ENCODE measurements at places on chromosomes 7 and 10.
A peak's percentile ranks its signal among the peaks of the same experiment; 100 is the strongest.

DNA sequence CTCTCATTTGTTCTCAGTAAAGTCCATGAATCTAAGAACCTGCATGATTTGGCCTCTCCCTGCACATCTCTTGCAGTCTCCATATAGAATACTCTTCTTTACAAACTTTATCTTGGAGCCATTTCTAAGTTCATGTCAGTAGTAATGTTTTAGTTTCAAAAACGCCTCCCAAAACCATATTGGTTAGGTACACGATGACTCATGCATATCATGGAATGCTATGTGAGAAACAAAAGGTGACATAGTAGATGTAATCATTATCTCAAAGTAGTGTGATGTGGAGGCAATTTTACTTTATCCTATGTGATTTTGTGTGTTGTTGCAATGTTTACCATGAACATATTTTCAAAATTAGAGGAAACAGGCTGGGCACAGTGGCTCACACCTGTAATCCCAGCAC, 520.7 kb downstream of the KCNMA1 start:
- no peak for DNase-seq

- DNase-seq: no peak
Observed at GRCh38 chr10:63896992-63897391, 375.8 kb downstream of the REEP3 start.

DNA sequence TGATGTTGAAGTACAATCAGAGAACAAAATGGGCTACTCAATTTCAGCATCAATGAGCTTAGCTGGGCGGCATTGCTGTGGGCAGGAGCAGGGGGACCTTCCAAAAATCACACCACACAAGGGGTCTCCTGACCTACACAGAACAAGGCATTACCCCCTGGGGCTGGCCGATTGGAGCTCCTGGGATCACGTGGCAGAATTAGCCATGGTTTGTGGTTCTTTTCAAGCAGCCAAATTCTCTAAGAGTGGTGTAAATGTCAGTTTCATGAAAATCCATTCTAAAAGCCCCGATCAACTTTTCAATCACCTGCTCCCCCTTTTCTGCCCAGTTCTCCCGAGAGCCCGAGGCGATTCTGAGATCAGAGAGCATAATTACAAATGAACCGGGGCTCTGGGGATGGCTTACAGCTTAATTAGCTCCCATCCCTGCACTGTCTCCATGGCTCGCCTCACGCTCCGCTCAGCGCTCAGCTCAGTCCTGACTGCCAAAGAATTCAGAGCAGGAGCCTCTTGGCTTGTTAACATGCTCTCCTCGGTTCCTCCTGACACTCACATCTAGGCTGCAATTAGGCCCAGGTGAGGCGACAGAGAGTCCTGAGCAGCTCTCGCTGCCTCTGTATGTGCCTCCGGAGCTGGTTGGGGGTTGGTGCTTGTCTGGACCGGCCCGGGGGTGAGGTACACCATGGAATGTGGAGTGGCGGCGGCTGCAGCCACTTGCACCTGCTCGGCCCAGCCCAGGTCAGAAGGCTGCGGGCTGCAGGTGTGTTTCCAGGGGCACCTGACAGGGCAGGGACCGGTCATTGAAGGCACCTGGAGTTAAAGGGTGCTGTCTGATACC, 111.8 kb downstream of the WDR11 start:
- peak; percentile 45 for DNase-seq

DNA sequence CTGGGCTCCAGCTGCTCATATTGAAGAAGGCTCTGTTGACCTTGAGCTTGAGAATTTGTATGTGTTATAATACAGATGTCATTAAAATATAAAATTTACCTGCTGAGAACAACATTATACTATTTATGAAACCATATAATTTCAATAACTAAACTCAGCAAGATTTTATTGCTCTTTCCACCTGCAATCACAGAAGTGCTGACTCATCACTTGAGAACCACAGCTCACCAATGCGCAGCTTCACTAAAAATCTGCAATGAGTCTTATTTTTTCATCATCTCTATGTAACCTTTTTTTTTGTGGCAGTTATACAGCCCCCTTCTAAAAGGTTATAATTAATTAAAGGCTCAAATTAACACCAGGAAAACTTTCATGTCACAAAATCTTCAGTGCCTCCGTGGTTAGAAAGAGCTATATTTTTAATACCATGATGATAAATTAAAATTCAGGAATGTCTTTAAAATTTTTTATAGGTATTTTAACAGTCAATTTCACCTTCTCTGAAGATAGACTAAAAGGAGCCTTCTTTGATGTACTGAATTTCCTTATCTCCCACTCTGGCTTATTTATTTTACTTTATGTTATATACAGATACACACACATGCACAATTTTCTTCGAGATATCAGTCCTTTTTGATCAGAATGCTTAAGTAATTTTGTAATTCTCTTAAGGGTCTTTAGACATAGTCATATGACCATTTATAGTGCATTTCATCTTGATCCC, 102.7 kb downstream of the EVX1 start:
- no peak for DNase-seq

DNA sequence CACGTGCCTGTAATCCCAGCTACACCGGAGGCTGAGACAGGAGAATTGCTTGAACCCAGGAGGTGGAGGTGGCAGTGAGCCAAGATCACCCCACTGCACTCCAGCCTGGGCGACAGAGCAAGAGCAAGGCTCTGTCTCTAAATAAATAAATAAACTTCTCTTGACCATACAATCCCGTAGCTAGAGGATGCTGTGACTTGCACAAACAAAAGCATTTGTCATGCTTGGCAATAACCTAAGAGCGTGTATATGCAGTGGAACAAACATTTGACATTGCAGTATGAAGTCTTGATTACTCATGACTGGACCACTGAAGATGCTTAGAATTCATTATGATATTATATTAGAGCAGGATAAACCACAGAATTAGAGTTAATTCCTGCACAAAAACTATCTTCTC, 1.4 kb upstream of the C7orf57 start:
- DNase-seq: no peak

DNA sequence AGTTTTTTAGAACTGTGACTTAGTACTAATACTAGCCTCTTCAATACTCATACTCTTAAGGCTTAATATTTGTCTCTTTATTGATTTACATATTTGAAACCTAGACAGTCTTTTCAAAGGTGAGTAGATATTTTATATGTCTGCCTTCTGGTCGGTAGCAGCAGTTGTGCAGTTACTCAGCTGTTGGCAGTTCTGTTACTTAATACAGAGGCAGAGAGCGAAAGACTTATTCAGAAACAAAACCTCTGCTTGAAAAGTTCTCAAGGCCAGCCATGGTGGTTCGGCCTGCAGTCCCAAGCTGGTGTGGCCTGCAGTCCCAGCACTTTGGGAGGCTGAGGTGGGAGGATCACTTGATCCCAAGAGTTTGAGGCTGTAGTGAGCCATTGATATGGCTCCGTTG, 84.2 kb downstream of the AUTS2 start:
- DNase-seq: no peak

DNA sequence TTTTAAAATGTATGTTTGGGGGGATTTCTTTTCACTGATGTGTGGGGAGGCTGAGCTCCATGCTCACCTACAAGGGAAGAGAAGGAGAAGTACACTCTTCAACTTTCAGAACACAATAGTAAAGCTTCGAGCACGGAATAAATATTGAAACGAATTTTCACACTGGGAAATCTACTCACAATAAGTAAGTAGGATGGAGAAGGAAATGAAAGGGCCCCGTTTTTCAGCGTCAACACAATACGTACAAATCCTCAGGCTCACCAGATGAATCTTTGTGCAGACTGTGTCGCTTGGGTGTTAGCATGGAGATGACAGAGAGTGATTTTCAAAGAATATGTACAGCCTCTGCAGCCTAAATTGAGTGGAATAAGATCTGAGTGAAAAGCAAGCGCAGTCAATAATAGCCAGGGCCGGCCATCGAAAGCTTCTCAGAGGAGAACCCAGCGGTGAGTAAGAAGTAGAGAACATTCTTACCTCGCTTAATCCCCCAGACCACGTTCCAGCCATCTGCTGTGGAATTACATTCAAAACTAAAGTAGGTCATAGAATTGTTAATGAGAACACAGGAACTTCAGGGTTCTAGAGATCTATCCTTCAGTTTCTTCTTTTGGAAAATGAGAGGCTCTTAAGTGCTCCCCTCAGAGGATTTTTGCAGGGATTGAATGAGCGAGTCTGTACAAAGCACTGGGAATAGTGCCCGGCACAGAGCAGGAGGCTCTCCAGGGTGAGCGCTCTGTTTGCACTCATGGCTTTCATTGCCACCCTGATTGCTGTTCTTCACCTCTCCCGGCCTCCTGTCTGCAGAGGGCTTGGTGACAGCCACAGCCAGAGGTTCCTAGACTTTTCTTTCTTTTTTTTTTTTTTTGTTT, 292.8 kb downstream of the SFMBT2 start:
- no peak for DNase-seq

- DNase-seq: peak; percentile 96
Observed at GRCh38 chr10:70970830-70971229, 82.5 kb upstream of the PCBD1 start.

GRCh38 chr7:116512520-116513188, 12.2 kb upstream of the CAV1 start:
- DNase-seq: no peak

DNA sequence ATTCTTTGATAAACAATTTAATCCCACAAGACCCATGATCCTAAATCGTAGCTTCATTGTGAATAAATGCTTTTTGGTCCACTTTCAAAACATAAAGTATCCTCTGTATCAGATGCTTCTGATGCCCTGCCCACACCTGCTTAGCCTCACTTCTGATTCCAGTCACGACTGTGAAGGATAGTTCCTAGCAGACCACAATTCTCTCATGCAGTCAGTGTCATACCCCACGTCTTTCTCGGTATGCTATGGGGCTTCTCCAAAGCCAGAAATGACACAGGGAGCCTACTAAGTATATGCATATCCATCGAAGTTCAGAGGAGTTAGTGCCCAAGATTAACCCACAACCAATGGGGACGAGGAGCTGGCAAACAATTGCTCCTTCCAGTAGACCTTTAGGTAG, 27.6 kb upstream of the CTNNA3 start:
- DNase-seq: no peak

- DNase-seq: peak; percentile 35
Observed at GRCh38 chr7:131692131-131692960, 135.9 kb upstream of the PODXL start.

- no peak for DNase-seq
Observed at GRCh38 chr7:24833549-24833948, 76.3 kb upstream of the GSDME start.

DNA sequence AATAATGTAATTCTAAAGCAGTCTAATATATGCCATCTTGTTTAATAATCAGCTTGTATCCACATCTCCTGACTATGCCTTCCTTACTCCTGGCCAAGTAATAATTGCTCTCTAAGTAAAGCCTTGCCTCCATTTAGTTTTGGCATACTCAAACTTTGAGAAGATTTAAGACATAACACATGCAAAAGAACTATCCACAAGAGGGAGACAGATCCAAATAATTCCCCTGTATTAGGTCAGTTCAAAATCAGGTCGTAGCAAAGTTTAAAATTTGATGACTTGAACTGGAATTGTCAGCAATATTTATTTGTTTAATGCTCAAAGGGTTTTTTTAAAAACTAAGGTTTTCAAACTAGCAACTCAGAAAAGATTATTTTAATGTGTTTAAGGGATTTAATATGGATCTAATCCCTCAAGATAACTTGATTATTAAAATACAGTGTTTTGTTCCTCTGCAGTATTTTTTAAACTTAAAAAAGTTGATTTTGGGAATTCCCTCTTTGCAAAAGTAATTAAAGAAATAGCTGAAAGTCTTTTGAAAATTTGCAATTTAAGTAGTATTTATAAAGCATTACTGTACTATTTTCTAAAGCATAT, 95.3 kb downstream of the HDAC9 start:
- DNase-seq: no peak

GRCh38 chr7:66539902-66540375, 88.7 kb upstream of the KCTD7 start:
- no peak for DNase-seq

DNA sequence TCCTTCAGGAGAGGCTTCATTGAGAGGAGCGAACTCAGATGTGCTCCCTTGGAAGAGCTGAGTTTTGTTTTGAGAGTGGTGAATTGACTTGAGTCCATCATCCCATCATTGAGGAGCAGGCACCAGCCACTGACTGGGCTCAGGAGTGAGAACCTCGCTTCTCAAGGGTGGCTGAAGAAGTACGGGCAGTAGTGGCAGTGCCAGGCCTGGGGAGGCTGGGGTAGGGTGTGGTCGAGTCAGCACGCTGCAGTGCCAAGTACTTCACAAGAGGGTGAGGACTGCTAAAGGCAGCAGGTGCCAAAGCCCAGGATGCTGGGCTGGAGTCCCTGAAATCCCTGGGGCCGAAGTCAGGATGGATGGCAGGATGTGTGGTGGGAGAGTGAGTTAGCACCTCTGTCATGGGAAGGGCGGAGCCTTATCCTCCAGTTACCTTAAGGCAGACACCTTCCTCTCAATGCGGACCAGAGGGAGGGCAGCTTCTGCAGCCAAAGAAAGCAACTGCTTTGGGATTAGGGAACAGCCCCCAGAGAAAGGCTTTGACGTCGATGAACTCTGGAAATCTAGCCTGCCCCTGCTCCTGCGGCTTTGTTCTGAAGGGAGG, 210.3 kb downstream of the CAMK1D start:
- DNase-seq: no peak

- DNase-seq: no peak
Observed at GRCh38 chr7:39808796-39809481, 141.1 kb upstream of the CDK13 start.

- no peak for DNase-seq
Observed at GRCh38 chr10:16816171-16816570, 1.1 kb downstream of the RSU1 start.

DNA sequence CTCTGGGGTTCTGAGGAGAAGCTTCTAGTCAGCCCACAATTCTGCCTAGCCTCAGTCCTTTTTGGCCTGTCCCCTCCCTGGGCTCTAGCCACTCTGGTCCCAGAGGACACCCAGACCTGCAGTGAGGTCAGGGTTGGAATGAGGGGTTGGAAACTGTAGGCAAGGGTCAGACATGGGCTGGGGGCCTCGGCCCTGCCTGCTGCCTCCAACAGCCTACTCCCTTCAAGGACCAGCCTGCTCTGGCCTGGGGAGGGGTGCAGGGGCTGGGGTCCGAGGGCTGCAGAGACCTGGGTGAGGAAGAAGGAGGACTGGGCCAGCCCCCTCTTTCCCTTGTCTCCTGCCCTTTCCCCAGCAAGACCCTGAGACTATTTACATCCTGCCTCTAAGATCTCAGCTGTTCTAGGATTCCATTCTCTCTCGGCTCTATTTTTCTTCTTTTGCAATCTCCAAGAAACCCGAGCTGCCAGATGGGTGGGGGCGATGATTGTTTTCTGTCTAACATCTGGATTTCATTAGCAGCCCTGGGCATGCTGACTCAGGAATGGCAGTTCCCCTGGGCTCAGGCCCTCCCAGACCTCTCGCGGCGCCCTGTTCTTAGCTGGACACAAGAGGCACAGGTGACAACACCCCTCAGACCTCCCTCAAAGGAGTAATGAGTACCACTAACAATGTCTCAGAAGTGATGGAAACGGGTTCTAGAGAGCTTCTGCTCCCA, 23.1 kb downstream of the ZCCHC24 start:
- no peak for DNase-seq
